ENCODE measurements at places on chromosomes 11 and 22.

- no peak for DNase-seq
These were observed 26.8 kb downstream of the TNRC6B start for GRCh38 chr22:40204321-40205116.

DNA sequence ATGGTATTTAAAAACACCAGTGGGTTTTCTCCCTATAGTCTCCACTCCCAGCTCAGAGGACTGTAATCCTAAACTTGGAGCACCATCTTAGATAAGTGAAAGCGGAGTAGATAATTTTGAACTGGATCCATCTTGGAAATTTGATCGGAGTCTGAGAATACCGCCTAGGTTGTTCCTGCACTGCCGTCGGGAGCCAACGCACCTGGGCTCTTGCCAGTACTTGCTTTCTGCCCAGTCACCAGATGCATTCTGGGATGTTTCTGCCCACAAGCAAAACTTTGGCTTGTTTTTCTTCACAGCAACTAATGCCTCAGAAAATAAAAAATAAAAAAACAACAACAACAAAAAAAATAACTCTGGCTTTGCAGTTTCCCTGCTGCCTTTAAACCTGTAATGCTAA is 113.0 kb upstream of the MTMR2 start:
- no peak for DNase-seq

- no peak for DNase-seq
These were observed 153.2 kb downstream of the TTC17 start for GRCh38 chr11:43511959-43512358.

GRCh38 chr22:25509374-25509791 is 55.1 kb upstream of the GRK3 start:
- no peak for DNase-seq
